ENCODE measurements at places on chromosomes 3 and 15.
A peak's percentile ranks its signal among the peaks of the same experiment; 100 is the strongest.

DNA sequence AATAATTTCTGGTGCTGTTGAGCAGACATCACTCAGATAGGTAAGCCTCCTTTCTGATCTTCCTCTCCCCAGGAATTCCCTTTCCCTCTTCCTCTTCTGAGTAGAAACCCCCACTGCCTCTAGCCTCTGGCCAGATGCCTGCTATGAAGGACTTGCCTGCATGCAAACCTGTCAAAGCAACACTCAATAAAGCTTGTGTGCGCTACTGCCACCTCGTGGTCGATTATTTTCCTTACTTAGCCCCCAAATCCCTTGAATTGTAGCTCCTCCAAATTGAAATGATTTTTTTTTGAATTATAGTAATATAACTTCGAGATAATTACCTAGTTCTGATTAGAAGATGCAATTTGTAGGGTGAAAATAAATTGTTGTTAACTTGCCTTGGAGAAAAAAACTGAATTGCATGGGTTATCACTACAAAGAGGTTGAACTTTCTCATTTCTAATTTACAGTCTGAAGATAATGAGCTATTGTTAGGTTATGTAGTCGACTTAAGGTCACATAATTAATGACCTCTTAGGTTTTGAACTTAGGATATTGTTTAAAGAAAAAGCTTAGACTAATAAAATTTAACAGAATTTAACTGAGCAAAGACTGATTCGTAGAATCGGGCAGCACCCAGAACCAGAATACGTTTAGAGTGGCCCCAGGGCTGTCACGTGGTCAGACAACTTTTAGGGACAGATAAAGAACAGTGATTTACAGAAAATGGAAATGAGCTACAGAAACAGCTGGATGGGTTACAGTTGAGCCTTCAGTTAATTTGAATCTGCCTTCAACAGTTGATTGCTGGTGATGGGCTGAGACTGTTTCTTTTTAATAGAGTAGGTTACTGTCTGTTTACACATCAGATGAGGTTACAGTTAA is 269.3 kb downstream of the ARPP21 start:
- DNase-seq: peak; percentile 15

- no peak for DNase-seq
Measured at GRCh38 chr15:77122576-77122975, 51.7 kb upstream of the TSPAN3 start.

DNA sequence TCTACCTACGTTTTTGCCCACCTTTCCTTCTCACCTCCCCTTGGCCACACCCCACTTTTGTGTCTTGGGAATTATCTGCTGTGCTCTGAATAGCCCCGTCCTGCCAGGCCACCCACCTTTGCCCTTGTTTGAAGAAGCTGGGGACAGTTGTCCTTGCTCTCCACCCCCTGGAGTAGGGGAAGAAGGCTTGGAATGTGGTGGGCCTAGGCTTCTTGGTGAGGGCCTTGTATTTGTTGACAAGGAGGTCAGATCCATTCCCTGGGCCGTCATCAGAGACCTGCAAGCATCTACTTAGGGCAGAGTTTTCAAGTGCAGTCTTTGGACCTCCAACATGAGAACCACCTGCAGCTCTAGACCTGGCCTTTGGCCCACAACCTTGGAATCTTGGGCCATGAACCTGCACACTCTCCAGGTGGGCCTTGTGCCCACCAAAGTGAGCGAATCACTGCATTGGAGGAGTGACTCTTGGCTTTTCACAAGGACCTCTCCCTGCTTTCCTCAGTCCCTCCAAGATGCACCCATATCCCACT is 160.6 kb downstream of the APBA2 start:
- DNase-seq: no peak

- no peak for DNase-seq
Measured at GRCh38 chr3:33940149-33940548, 141.7 kb downstream of the PDCD6IP start.

DNA sequence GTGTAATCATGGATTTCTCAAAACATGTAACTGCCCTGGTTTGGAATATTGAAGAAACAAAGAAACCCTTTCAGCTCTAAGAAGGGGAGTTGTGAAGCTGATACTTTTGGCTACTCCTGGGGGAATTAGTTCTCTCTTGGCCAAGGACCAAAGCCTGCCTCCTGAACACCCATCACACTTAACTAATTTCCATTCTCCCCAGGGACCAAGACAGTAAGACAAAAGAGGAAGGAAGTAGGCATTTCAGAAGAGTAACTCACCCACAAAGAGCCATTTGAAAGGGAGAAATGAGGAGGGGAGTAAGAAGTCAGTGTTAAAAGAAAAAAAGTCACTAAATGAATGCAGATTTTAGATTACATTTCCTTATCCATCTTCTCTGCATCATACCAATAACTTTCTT is 328.0 kb upstream of the SOX2 start:
- no peak for DNase-seq

DNA sequence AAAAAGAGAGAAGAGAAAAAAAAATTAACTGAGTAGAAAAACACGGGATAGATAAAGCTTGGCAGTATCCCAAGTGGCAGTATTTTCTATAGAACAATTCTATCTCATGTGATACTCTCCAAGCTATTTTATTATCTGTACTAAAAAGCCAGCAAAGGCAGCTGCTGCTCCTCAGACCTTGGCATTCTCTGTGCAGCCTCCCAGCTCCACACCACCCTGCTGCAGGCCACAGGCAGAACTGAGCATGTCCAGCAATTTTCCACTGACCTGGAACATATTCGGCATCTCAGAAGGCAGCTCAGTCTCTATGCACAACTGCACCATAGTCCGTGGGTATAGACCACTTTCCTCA is 1161.4 kb downstream of the IGSF11 start:
- no peak for DNase-seq

DNA sequence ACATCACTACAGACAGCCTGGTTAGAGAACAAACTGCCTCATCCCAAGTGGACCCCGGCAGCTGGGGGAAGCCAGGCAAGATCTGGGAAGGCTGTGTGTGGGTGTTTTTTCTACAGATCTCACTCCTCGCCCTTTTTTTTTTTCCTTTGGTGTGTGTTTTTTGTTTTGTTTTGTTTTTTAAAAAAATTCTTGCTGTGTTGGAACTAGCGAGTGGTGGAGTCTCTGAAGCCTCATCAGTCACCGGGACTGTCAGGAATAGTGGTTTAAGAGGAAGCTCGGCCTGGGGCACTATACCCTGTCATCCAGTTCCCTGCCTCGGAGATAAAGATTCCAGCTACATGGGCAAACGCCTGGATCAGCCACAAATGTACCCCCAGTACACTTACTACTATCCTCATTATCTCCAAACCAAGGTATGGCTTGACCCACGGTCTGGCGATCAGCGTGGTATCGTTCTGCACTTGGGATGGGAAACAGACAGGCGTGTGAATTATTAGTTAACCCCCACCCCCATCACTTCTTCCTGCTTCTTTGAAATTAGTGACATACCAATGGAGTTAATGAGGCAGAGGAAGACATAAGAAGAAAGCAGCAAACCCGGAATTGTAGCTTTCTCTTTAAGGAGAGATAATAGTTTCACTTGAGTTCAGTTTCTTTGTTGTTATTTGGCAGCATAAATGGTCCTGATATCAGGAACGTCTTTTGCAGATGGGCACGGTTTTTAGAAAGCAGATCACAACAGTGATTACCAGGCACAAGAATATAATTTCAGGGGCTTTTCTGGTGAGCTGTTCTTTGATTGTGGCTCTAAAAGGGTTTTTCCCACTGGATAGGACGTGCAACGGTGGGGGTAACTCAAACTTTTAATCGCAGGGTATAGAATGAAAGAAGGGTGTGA is 722 bp downstream of the RBMS3 start:
- DNase-seq: no peak

- no peak for DNase-seq
Measured at GRCh38 chr15:33009026-33009425, 185.5 kb downstream of the FMN1 start.

- DNase-seq: no peak
Measured at GRCh38 chr15:71891026-71891425, 80.7 kb downstream of the NR2E3 start.

GRCh38 chr15:63473999-63474809 is 30.2 kb upstream of the USP3 start:
- peak; percentile 50 for DNase-seq

- no peak for DNase-seq
Measured at GRCh38 chr15:86905625-86906256, 826.1 kb downstream of the AGBL1 start.

DNA sequence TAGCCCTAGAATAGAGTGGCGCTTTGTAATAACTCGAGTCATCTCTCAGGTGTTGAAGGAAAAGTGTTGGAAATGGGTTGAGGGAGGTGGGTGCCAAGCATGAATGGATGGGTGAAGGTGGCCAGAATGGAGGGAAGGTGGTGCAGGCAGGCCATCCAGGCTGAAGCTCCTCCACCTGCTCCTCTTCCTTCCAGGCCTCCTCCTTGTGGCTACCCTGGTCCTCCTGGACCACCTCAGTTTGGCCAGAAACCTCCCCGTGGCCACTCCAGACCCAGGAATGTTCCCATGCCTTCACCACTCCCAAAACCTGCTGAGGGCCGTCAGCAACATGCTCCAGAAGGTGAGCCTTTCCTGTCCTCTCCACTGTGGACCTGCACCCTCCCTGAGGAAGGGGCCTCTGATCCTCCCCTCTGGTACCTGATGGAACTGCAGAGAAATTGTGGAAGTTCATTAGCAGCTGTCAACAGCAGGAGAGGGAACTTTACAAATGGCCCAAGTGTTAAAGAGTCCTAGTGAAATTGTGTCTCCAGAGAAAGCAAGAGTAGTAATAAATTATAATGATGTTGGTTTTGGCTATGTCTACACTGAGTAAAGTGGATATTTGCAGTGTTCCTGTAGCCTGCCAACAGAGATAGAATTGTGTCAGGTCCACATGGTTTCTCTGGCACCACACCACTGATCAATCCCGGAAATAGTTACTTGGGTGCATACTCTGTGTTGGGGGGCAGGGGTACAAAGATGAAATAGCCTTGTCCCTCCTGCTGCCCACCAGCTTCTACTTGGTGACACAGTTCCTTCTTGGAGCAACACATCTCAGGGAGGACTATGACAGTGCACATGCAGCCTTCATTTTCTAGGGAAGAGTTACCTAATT is 1.6 kb downstream of the IL12A start:
- no peak for DNase-seq

DNA sequence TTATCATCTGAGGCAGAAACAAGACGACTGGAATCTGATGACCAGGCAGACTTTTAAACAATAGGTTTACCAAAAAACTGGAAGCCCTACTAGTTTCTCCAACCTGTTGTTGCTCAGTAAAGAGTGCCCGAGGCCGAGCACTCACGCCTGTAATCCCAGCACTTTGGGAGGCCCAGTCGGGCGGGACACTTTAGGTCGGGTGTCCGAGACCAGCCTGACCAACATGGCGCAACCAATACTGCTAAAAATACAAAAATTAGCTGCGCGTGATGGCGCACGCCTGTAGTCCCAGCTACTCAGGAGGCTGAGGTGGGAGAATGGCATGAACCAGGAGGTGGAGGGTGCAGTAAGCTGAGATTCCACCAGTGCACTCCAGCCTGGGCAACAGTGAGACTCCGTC is 1.1 kb upstream of the WDR5B start:
- DNase-seq: no peak

DNA sequence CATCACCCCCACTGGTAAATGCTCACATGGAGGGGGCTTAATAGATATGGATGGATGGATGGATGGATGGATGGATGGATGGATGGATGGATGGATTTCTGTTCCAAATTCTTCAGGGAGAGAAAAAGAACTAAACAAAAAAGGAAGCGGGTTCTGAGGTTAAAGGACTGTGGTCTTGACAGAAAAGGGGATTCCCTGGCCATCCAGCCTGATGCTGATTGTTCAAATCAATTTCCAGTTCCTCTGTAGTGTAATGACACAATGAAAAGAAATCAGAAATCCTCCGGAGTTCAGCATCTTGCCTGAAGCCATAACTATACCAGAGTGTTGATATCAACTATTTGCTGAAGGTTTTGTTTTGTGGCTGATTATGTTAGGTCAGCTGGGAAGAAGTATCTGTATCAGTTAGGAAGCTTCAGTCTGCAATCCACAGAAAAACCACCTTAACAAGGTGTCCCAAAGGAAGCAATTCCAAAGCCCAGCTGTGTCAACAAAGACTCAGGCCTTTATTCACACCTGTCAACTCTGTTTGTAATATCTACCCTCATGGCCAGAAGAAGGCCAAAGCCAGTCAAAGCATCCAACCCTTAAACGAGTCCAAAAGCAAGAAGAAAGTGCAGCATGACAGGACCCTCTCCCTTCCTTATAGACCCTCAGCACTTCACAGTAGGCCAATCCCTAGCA is 24.5 kb upstream of the RASA2 start:
- DNase-seq: no peak

GRCh38 chr3:118882353-118882947 is 152.2 kb downstream of the IGSF11 start:
- DNase-seq: peak; percentile 48

- no peak for DNase-seq
Measured at GRCh38 chr3:146640955-146641867, 36.1 kb upstream of the PLSCR5 start.

GRCh38 chr3:71066849-71067261 is 516.7 kb downstream of the FOXP1 start:
- peak; percentile 25 for DNase-seq

GRCh38 chr3:32143849-32144757 is 37.7 kb downstream of the GPD1L start:
- DNase-seq: peak; percentile 7

DNA sequence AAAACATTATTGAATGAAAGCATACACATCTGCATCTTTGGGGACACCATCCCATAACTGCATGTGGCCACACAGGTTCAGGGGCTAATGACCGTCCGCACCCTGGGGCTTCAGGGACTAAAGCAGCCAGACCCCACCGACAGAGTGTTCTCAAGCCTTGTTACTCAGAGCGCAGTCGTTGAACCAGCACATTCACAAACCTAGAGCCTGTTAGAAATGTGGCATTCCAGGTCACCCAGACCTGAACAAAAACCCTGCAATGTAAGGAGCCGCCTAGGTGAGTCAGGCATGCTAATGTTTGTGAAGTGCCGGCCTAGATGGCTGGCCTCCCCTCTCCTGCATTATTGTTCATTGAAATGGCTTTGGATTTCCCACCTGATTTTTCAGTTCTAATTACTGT is 52.3 kb upstream of the HACD2 start:
- no peak for DNase-seq

GRCh38 chr3:169992156-169992555 is 25.5 kb downstream of the SEC62 start:
- no peak for DNase-seq

GRCh38 chr15:90221246-90221900 is 12.4 kb downstream of the CIB1 start:
- DNase-seq: no peak

- no peak for DNase-seq
Measured at GRCh38 chr3:146598535-146598934, 6.6 kb downstream of the PLSCR5 start.

DNA sequence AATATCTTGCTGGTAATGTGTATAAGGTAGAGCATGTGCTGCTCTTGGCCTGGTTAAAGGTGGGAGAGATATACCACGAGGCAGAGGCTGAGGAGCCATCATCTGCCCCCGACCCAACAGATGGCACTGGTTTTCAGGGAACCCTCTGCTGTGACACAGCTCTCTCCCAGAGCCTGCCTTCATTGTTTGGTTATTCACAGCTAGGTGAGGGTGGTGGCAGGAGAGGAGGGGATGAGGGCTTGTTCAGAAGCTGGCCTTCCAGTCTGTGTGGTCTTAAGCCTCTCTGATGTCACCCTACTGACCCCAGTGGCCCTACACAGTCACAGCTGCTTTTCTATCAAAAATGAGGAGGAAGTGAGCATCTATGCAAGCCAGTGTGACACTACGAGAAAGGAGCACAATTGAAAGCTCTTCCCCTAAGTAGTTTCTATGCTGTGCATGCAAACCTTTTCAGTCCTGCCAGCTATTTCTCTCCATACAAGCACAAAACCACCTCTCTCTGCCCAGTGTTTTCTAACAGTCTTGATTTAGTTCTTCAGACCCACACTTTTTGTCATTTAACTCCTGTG is 258.4 kb upstream of the AGTR1 start:
- DNase-seq: no peak

- DNase-seq: no peak
Measured at GRCh38 chr3:171548917-171549316, 88.7 kb upstream of the TNIK start.
